Amygdala (tissue), 56 donors: ENCODE measurements at places on chromosomes 5 and 9.

DNA sequence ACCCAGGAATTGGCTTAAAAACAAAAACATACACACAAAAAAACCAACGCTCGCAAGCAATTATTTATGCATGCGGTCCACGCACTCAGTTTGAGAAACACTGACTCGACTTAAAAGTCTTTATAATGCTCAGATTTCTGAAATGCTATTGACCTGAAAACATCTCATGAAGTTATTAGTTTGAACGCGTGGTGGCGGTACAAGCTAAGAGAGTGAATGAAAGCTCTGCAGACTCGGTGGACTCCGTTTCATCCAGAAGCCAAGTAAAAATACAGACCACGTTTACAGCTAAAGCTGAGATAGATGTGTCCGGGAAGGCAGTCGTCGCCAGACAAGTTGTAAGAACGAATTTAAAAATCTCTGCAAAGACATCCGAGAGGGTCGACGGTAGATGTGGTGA lies at the start of gene PCDHB6:
Gene PCDHB6 (plus strand): TSS at position 246 of the 400 bp plus-strand sequence. CDS start 201 bp downstream, outside the sequence.
- DNase-seq = no peak

DNA sequence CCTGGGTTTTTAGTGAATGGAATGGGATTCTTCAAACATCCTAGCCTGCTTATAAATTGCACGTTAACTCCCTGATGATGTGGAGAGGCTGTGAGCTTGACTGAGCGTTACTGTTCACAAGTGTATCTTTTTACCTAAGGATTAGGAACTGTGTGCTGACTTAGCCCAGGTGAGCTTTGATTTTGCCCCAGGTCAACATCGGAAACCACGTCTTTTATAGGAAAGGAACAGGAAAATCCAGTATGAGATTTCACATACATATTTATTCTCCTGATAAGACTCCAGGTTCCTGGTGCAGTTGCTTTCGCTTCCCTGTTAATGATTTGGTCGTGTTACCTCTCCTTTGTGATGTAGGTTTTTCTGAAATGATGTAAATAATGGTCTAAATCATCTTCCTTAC lies 103.2 kb upstream of the BASP1 start:
- DNase-seq = no peak

DNA sequence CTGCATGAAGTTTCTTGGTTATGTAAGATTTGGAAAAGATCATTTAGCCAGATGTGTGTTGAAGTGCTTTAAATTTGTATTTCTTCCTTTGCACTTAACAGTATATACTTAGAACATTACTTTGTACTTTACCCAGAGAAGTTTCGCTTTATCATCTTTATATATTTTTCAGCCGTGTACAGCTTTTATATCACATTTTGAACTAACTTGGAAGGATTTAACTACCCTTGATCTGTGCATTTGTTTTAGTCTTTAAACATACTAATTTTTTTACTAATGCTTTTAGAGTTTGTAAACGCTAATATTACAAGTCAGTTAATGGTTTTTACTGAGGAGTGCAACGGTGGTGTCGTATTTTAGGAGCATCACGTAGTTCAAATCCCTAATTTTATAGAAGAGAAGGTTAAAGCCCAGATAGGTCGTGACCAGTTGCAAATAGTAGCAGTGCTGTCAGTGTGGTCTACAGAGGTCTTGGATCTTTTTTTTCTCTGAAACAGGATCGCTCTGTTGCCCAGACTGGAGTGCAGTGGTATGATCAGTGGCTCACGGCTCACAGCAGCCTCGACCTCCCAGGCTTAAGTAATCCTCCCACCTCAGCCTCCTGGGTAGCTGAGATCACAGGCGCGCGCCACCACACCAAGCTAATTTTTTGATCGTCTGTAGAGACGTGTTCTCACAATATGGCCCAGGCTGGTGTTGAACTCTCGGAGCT lies 2.0 kb downstream of the MATR3 start:
- no peak for DNase-seq

DNA sequence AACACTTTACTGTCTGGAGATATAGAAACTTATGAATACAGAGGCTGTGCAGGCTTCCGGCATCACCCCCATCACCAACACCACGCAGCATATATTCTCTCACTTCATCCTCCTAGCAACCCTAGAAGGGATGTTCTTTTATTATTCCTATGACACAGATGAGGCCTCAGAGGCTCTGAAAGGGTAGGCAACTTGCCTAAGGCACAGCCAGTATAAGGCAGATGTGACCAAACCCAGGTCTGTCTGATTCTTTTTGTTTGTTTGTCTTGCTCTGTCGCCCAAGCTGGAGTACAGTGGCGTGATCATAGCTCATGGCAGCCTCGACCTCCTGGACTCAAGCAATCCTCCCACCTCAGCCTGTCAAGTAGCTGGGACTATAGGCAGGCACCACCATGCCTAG lies 22.8 kb upstream of the CORO2A start:
- no peak for DNase-seq

DNA sequence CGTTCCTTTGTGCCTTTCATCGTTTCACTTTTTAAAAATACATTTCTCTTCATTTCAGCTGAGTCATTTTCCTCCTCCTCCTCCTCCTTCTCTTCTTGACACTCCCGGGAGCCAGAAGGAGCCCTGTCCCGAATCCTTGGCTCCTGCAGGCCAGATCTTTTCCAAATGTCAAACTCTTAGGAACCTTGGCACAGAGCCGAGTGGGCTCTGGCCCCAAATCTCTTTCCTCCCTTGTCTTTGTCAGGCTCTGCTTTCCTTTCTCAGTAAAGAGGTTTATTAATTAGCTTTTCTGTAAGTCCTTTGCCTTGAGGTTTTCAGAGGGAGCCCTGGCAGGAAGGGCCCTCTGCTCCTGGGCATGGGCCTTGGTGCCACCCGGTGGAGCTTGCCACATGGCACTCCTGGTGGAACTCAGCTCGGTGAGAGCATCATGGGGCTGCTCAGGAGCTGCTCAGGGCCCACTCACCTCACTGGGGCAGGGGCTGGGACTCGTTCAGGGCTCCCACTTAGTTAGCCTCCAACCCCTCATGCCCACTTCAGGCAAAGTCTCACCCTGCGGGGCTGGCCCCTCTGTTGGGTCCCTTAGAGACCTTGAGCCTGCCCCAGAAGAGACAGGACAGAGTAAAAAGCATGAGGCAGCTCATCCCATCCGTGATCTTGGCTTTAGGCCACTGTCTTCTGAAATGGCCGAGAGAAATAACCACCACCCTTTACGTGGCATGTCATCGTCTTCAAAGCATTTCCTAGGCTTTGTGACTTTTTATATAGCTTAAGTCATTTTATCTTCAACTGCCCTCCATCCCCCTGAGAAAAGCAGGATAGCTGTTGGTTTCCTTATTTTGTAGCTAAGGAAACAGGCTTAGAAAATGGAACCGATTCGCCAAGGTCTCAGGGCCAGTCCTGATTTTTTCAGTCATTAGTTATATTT lies 17.1 kb downstream of the STC2 start:
- peak; percentile 81 for DNase-seq

- no peak for DNase-seq
Measured at GRCh38 chr5:141597394-141597793, 21.4 kb downstream of the DIAPH1 start.

DNA sequence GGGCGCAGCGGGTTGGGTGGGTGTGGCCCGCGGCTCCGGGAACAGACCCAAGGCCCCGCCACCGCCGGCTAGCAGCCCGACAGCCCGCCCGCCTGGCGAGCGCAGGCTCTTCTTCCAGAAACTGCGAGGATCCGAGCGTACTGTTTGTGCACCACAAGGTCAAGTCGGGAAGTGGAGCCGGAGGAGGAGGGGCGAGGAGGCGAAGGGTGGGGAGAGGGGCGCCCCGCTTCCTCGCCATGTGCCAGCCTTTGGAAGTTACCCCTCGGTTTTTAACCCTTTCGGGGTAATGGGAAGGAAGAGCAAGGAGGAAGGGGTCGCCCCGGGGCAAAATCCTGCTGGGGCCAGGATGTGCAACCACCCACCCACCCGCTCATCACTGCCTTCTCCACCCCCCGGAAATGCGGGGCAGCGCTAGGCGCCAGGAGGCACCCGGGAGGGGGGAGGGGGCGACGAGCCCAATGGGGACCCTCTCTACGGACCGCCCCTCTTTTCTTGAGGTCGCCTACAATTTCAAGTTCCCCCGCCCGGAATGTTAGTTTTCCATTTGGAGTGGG lies 1.1 kb upstream of the JADE2 start:
- DNase-seq = peak; percentile 66

DNA sequence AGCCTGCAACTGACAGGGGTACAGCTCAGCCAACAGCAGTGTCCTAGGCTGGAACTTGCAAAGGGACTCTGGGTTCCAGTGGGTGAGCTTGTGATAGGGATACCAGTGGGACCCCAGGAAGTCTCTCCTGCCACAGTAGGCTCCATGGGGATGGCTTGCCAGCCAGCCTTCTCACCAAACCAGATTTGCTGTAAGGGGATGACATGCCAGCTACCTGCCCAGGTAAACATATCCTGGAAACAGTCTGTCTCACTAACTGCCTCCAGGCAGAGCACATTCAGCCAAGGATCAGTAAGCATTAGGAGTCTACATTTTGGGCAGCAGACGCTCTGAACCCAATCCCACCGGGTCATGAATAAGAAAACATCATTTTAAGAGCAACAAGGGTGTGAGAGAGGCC lies 49.9 kb downstream of the SIL1 start:
- no peak for DNase-seq

GRCh38 chr9:95833546-95834178 lies 41.8 kb upstream of the ERCC6L2 start:
- DNase-seq = no peak

DNA sequence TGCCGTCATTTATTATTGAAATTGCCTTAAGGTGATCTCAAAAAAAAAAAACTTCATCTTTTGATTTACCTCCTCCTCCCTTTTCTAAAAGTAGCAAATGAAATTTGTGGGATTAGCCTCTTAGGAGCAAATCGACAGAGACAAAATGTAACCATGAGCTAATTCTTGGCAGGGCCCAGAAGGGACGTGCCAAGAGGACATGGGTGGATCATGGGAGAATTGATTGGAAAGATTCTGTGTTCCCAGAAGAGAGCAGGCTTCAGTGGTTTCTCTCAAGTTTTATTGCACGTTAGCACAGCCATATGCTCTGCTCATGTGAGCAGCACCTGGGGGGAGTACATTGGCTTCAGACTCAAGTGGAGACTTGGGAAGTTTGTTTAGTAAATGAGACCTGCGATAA lies 394.6 kb downstream of the ELAVL2 start:
- no peak for DNase-seq
